ENCODE measurements at places on chromosomes 4 and X.

DNA sequence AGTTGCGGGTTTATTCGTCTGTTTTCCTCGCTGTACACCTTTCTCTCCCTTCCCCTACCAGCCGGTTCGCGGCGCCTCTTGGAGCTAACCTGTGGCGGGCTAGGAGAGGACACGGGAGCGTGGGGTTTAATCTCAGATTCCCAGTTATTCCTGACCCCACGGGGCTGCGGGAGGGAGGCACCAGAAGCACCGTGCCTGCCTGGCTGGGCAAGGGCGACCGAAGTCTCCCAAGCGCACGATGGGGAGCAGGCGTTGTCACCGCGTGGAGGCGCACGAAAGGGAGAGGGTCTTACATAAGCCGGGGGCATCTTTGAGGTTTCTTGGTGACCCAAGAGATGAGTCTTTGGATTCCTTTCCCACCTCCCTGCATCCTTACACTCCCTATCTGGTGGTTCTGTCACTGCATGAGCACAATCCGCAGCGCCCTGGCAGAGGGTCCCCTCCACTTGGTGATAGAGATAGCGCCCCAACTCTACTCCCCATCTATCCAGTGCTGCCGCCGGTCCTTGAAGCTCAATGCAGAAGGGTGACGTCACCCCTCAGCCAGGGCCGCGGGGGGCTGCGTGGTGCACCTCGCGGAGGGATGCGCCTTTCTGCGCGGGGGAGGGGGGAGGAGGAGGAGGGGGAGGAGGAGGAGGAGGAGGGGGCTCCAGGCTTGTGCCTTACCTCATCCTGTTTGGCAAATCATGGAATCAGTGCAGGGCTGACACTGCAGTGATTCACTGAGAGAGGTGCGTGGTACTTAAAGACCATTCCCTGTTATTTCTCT is 793 bp downstream of the TSPAN7 start:
- DNase-seq = no peak

- DNase-seq = no peak
Measured at GRCh38 chrX:69024931-69025330, 140.3 kb downstream of the PJA1 start.

GRCh38 chr4:33772582-33772981 is 2471.7 kb downstream of the ARAP2 start:
- no peak for DNase-seq

DNA sequence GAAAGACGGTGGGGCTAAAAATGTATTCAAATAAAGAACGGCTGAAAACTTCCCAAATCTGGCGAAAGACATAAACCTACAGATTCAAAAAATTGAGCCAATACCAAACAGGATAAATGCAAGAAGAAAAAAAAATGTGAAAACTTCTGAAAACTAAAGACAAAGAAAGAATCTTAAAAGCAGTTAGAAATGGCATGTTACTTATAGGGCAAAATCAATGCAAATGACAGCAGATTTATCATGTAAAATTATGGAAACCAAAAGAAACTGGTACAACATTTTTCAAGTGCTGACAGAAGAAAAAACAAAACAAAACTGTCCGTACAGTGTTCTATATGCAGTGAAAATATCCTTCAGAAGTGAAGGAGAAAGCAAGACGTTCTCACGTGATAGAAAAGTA is 239.0 kb downstream of the PDGFC start:
- no peak for DNase-seq

- no peak for DNase-seq
Measured at GRCh38 chrX:154540897-154541535, 5.6 kb downstream of the G6PD start.

DNA sequence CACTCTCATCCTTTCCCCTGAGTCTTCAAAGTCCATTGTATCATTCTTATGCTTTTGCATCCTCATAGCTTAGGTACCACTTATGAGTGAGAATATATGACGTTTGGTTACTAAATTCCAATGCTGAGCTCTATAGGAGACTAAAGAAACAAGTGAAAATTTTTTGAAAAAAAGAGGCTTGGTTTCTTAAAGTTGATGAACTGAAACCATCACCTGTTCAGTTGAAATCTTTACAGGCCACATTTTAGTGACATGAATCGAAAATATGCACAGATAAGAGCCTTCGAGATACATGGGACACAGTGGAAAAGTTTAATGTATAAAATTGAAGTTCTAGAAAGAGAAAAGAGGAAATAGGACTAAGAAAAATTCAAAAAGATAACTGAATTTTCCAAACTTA is 195.8 kb downstream of the GPM6A start:
- DNase-seq = no peak
